ENCODE measurements at places on chromosomes 7 and 10. TPM values are rescaled to one million over a fixed set of nuclear protein-coding genes. Genes with fewer than 3 reads are reported as not detected.

PTPRN2 gene
- total RNA-seq = 0.27 TPM

DNA sequence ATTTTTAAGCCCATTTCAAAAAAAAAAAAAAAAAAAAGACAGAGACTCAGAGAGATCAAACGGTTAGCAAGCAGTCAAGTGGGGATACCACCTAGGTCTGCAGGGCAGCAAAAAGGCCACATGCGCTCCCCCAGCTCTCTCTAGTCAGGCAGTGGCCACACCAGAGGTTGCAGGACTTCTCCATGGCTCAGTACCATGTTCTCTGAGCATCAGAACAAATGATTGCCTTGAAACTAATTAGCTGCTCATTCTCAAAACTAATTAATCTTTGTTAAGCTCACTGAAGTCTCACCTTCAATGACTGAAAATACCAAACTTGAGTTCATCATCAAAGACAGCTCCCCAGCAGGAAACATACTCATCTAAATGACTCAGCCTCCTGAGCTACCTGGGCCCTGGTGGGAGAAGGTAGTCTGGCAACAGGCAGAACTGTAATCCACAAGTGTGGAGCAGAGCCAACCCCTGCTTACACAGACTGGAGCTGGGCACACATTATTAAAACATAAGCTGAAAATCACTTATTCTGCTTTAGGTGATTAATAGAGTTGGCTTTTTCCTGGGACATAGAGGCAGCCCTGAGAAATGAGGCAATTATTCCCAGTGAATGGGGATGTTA is 319.6 kb downstream of the GRID1 start:
- no peak for DNase-seq

- DNase-seq = no peak
These were observed 278.3 kb downstream of the ELFN1 start for GRCh38 chr7:1948301-1948796.

SEMA4G gene
- 0.54 TPM for total RNA-seq

DNA sequence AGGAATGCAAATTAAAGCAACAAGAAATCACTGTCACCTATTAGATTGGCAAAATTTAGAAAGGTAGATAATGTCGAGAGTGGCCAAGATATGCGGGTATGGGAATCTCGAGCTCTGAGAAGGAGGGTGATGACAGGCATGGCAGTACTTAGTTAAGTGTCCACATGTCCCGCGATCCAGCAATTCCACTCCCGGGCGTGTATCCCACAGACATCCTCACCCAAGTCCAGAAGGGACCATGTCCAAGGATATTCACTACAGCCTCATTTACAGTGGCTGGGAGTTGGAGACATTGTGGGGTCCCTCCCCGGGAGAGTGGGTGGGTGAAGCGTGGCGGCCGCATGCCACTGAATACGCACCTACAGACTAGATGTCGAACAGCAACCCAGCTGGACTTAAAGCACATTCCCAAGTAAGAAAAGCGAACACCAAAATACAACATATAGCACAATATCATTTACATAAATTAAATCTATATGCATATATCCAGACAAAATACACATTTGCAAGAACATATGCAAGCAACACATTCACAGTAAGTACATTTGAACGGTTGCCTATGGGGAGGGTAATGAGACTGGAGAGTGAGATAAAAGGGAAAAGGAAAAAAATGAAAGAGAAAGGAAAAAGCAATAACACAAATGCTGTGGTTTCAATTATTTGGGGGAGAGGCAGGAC is 9.9 kb downstream of the KCNH2 start:
- no peak for DNase-seq

DNA sequence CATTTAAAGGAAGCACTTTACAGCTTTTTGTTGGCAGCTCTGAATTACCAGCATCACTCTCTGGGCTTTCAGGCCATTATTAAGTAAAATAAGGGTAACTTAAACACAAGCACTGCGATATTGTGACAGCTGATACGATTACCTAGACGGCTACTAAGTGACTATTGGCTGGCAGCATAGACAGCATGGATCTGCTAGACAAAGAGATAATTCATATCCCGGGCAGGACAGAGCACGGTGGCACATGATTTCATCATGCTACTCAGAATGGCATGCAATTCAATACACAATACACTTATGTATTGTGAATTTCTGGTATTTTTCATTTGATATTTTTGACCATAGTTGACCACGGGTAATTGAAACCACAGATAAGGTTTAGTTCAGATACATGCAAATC is 522.0 kb upstream of the LRRN3 start:
- no peak for DNase-seq

GRCh38 chr7:93921607-93922566 is at the start of gene GNG11:
TSS of gene GNG11 (plus strand) at chr7:93921735. CDS start at chr7:93922138, 403 bp downstream.
- DNase-seq = peak; percentile 71

- DNase-seq = peak; percentile 72
These were observed 98.9 kb downstream of the DYNC1I1 start for GRCh38 chr7:95871075-95871848.

- DNase-seq = no peak
These were observed 376.0 kb downstream of the SORCS3 start for GRCh38 chr10:105017116-105017515.
